MCF 10A (cell line): ENCODE measurements at places on chromosomes 12 and 14. TPM values are rescaled to one million over a fixed set of nuclear protein-coding genes. Genes with fewer than 3 reads are reported as not detected.

GRCh38 chr12:112850383-112850782, 56.4 kb upstream of the OAS1 start:
- no peak for DNase-seq
- no peak overlapping the region for H3K27ac ChIP-seq
- H3K36me3 ChIP-seq: no peaks in the 10 kb centered on the region
- H3K4me3 ChIP-seq: no peak overlapping the region
- H3K4me1 ChIP-seq: no peaks in the 10 kb centered on the region

GRCh38 chr14:102195446-102195845, 55.7 kb downstream of the WDR20 start:
- peaks cover 51% of the 10 kb centered on the region for H3K36me3 ChIP-seq
- no peak overlapping the region for H3K4me3 ChIP-seq
- H3K27me3 ChIP-seq: no peaks in the 10 kb centered on the region

DNA sequence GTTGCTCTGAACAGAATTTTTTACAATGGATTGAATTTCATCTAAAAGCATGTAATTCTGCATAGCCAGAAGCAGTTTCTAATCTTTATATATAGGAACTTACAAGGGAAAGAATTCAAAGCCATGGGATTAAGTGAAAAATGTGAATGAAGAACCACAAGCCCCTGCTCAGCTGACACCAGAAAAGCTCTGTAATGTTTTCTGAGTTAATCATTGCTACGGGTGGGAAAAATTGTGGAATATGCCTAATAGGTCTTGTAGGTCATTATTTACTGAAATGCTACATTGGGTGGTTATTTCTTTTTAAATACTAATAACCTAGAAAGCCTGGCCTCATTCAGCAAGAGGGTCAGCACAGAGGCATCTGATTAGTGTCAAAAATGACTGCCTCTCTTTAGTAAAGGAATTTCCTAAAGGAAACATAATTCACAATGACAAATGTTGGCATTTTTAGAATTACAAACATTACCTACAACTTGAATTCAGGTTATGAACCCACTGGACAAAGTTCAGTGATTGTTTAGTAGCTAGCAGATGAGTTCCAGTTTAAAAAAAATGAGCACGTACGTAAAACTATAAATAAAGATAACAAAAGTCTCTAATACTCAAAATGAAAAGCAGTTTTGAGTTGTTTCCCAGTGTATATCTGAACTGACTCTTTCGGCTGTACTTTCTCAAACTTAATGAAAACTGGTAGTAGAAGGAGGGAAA, 75.3 kb downstream of the BMP4 start:
- no peaks in the 10 kb centered on the region for H3K27me3 ChIP-seq
- no peaks in the 10 kb centered on the region for H3K4me1 ChIP-seq

DNA sequence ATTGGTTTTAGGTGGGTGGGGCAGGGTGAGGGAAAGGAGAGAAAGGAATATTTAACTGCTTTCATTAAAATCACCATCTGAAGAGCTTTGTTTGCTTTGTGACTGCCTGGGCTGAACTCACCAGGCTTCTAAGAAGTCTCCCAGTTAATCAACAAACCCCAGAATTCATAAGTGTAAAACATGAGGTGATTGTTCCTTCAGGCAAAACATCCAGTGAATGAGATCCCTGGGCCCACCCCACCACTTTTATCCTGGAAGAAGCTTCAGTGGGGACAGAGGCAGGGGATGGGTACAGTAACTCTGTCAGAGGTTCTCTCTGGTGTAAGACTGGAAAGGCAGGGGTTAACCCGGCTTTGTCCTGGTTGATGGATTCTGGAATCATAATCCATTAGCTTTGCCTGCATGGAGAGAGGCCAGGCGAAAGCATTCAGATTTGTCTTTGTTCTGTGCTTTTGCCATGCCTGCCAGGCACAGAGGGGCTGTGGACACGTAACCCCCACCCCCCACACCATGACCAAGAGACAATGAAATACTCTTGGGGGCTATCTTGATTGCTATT, 16.7 kb downstream of the PDE1B start:
- H3K27me3 ChIP-seq: peaks cover 68% of the 10 kb centered on the region
- no peak overlapping the region for H3K4me3 ChIP-seq
- no peak for DNase-seq
- H3K27ac ChIP-seq: no peak overlapping the region

GRCh38 chr14:100374876-100375265, 51.7 kb downstream of the SLC25A47 start:
- H3K27me3 ChIP-seq: no peaks in the 10 kb centered on the region
- no peak for DNase-seq
- peaks cover 44% of the 10 kb centered on the region for H3K4me1 ChIP-seq
- peak overlapping the region; percentile 95 for H3K27ac ChIP-seq
- peak overlapping the region; percentile 72 for H3K4me3 ChIP-seq
- H3K36me3 ChIP-seq: peaks cover 5% of the 10 kb centered on the region

- peaks cover 68% of the 10 kb centered on the region for H3K27me3 ChIP-seq
- H3K36me3 ChIP-seq: no peaks in the 10 kb centered on the region
- no peak within 1 kb of the TSS for H3K4me3 ChIP-seq
- H3K27ac ChIP-seq: no peak within 1 kb of the TSS
- peaks cover 9% of the 10 kb centered on the region for H3K4me1 ChIP-seq
Observed at GRCh38 chr12:6821591-6822425, at the start of gene GPR162. GPR162 (plus strand) TSS chr12:6821821; CDS start chr12:6823899, 2,078 bp downstream.

DNA sequence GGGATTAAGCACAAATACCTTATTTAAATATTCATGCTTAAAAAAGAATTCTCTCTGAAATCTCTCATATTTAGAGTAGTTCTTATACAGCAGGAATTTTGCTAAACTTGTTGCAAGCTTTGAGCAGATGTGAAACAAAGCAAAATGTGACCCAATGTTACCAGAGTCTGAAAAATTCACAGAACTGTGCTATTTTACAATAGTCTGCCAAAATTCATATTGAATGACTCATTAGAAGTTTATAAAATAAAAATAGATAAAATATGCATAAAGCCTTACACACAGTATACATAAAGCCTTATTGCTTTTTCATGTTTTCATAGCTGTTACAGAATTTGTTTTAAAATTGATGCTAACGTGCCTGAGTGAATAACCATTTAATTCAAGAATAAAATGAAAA, 17.8 kb upstream of the RHOJ start:
- no peaks in the 10 kb centered on the region for H3K36me3 ChIP-seq
- no peaks in the 10 kb centered on the region for H3K4me1 ChIP-seq
- no peak for DNase-seq
- H3K4me3 ChIP-seq: no peak overlapping the region

EFS gene
- not detected in 2 replicates for total RNA-seq

PPM1H gene
- total RNA-seq: 0.49 and 2.0 TPM in 2 replicates
